ENCODE measurements at places on chromosomes 16 and 17. TPM values are rescaled to one million over a fixed set of nuclear protein-coding genes. Genes with fewer than 3 reads are reported as not detected.

- H3K36me3 ChIP-seq = peaks cover 41% of the 10 kb centered on the region
- no peak for DNase-seq
- no peak overlapping the region for H3K4me3 ChIP-seq
- peaks cover 70% of the 10 kb centered on the region for H3K4me1 ChIP-seq
Observed at GRCh38 chr17:57663326-57664070, 81.6 kb downstream of the CCDC182 start.

KAT8 gene
- total RNA-seq = 62.3 TPM

DNA sequence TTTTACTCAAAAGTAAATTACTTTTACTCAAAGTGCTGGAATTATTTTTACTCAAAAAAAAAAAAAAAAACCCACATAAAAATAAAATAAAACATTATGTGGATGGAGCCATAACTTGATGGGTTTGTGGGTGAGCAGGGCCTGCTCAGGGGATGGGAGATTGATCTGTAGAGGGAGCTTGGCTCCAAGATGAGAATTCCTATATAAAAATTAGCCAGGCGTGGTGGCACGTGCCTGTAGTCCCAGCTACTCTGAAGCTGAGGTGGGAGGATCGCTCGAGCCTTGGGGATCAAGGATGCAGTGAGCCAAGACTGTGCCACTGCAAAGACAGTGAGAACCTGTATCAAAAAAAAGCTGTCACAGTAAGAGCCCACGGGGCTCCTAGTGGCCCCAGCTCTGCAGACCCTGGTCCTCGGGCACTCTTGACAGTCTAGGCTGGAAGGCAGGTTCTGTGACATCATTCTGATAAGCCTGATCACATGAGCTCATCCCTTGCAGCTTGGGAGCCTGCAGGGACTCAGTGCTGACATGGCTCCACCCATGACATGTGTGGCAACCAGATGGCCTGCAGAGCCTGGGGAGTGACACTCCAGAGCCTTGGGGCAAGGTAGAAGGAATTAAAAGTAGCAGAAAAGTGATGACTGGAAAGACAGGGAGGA is 42.5 kb downstream of the ST3GAL2 start:
- no peak overlapping the region for H3K4me3 ChIP-seq
- H3K27me3 ChIP-seq = no peaks in the 10 kb centered on the region
- no peak overlapping the region for H3K27ac ChIP-seq
- DNase-seq = no peak

NAGS gene
- total RNA-seq = 1.3 TPM
